ENCODE measurements at places on chromosomes 11 and 22. TPM values are rescaled to one million over a fixed set of nuclear protein-coding genes. Genes with fewer than 3 reads are reported as not detected.

GRCh38 chr11:45948356-45948755 lies 25.9 kb downstream of the LARGE2 start:
- H3K36me3 ChIP-seq, result peaks cover 8% of the 10 kb centered on the region
- H3K4me1 ChIP-seq, result peaks cover 23% of the 10 kb centered on the region
- H3K27me3 ChIP-seq, result no peaks in the 10 kb centered on the region

- no peak for DNase-seq
- H3K27ac ChIP-seq, result no peak overlapping the region
- H3K4me1 ChIP-seq, result no peaks in the 10 kb centered on the region
Measured at GRCh38 chr11:121282386-121282785, 10.2 kb upstream of the SC5D start.

DNA sequence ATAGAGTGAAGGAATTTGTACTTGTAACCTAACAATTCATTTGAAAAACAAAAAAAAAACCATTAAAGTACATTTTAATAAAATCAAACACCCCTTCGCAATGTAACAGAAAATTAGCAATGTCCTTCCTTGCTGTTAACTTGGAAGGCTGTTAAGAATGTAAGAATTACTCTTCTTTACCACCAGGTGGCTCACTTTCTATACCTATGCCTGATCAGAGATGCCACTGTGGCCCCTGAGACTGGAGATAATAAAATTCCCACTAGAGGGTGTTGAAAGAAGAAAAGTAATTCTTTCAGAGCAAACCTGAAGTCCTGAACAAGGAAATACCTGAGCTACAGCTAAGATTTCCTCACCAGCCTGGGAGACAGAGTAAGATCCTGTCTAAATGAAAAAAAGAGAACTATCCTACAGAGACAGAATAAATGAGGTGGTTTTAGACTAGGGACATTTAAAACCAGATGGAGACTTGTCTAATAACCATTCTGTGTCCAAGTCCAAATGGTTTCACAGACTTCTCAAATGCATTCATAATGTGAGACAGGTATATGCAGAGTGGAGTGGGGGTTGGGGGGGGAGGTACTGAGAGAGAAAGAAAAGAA lies 1089.3 kb downstream of the FAM181B start:
- peaks cover 4% of the 10 kb centered on the region for H3K4me1 ChIP-seq
- peaks cover 53% of the 10 kb centered on the region for H3K27me3 ChIP-seq
- DNase-seq, result peak; percentile 6
- H3K4me3 ChIP-seq, result no peak overlapping the region
- no peak overlapping the region for H3K27ac ChIP-seq

DNA sequence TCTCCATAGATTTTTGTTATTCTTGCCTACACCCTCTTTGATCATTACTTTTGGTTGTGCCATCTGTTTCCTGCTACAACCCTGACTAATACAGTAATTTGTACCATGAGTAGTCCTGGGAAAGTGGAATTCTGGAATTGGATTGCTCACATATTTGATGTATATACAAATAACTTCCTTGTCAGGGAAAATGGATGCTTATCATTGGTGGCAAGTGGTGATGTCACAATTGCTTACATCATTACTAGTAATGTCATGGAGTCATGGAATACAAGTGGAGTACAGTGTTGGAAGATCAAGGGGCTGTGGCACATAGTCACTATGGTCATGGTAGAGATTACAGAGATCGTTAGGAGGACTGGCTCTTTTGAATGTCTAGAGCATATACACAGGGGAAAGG lies 24.4 kb downstream of the AASDHPPT start:
- H3K4me3 ChIP-seq, result no peak overlapping the region
- H3K4me1 ChIP-seq, result no peaks in the 10 kb centered on the region
- H3K36me3 ChIP-seq, result peaks cover 15% of the 10 kb centered on the region
- DNase-seq, result no peak
- H3K27me3 ChIP-seq, result no peaks in the 10 kb centered on the region
- H3K27ac ChIP-seq, result no peak overlapping the region

DNA sequence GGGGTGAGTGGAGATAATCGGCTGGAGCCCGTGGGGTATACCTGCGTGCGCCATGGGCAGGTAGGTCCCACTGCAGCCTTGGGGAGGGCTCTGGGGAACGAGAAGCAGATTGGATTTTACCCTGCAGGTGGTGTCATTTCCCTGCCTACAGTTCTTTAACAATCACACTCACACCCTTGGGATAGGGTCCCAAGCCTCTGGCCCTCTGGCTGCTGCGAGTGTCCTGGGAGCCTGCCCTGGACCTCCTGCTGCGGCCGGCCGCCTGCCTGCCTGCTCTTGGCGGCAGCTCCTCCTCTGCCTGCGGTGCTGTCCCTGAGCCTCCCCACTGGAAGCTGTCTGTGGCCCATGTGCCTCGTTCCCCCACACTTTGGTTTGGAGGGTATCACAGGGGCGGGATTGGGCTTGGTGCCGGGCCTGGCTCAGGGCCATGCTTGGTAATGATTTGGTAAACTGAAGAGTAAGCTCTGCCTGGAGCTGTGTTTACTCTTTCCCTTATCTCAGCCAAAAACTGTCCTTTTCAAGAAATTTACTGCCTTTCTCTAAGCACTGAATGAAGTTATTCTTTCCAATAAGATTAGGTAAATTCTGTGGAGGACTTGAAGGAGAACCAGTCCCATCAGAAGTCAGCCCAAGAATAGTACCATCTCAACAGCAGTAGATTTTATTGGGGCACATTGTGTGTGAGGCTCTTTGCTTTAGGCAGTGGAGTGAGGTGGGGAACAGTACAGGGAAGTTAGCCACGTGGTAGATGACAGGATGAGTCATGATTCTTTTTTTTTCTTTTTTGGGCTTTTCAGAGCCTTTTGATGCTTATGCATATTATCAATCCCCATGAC lies 53.7 kb downstream of the TBC1D22A start:
- peaks cover 71% of the 10 kb centered on the region for H3K4me1 ChIP-seq
- H3K36me3 ChIP-seq, result peaks cover 24% of the 10 kb centered on the region
- DNase-seq, result no peak
- peak overlapping the region; percentile 85 for H3K27ac ChIP-seq
- peak overlapping the region; percentile 4 for H3K4me3 ChIP-seq

DNA sequence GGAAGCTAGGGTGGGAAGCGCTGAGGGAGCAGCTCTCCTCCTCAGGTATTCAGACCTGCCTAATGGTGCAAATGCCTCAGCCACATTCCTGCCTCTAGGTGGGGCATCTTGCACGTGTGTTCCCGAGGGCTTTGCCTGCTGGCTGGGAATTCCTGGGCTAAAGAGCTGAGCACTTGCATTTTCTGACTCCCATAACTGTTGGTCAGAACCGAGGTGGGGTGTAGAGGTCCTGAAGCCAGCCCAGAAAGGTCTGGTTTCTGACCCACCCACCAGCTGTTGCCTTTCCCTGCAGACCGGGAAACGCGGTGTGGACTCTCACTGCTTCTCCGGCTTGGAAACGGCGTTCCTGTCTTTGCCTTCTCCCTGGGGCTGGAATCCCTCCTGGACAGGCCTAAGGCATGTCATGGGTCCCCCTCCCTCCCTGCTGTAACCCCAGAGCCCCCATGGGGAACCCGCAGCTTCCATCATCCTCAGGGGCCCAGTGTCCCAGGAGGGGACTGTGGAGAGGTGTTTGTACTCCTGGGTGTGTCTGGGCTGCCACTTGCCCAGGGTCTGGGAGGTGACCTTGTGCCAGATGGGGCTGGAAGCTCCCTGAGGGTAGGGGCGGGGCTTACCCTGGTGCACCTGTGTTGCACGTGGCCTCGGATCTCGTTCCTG lies 24.0 kb upstream of the SMIM38 start:
- peaks cover 7% of the 10 kb centered on the region for H3K36me3 ChIP-seq
- no peak overlapping the region for H3K27ac ChIP-seq
- H3K4me1 ChIP-seq, result peaks cover 18% of the 10 kb centered on the region
- no peaks in the 10 kb centered on the region for H3K27me3 ChIP-seq
- no peak overlapping the region for H3K4me3 ChIP-seq
- DNase-seq, result peak; percentile 57

GRCh38 chr11:129589190-129589860 lies 213.7 kb downstream of the BARX2 start:
- peaks cover 6% of the 10 kb centered on the region for H3K27me3 ChIP-seq
- H3K4me3 ChIP-seq, result no peak overlapping the region
- no peak for DNase-seq
- H3K27ac ChIP-seq, result no peak overlapping the region
- no peaks in the 10 kb centered on the region for H3K36me3 ChIP-seq
- no peaks in the 10 kb centered on the region for H3K4me1 ChIP-seq

GRCh38 chr11:30778596-30778995 lies 192.4 kb upstream of the MPPED2 start:
- no peak for DNase-seq
- no peak overlapping the region for H3K4me3 ChIP-seq
- no peaks in the 10 kb centered on the region for H3K27me3 ChIP-seq
- H3K27ac ChIP-seq, result no peak overlapping the region

GRCh38 chr11:8297781-8298440 lies 34.2 kb upstream of the LMO1 start:
- H3K27ac ChIP-seq, result no peak overlapping the region
- no peak for DNase-seq
- H3K36me3 ChIP-seq, result peaks cover 6% of the 10 kb centered on the region
- H3K4me1 ChIP-seq, result peaks cover 10% of the 10 kb centered on the region
- H3K4me3 ChIP-seq, result no peak overlapping the region

- peaks cover 4% of the 10 kb centered on the region for H3K27me3 ChIP-seq
- peak overlapping the region; percentile 64 for H3K27ac ChIP-seq
- DNase-seq, result no peak
- H3K36me3 ChIP-seq, result no peaks in the 10 kb centered on the region
- peaks cover 63% of the 10 kb centered on the region for H3K4me1 ChIP-seq
Measured at GRCh38 chr11:116990061-116990473, 108.2 kb downstream of the SIK3 start.

DNA sequence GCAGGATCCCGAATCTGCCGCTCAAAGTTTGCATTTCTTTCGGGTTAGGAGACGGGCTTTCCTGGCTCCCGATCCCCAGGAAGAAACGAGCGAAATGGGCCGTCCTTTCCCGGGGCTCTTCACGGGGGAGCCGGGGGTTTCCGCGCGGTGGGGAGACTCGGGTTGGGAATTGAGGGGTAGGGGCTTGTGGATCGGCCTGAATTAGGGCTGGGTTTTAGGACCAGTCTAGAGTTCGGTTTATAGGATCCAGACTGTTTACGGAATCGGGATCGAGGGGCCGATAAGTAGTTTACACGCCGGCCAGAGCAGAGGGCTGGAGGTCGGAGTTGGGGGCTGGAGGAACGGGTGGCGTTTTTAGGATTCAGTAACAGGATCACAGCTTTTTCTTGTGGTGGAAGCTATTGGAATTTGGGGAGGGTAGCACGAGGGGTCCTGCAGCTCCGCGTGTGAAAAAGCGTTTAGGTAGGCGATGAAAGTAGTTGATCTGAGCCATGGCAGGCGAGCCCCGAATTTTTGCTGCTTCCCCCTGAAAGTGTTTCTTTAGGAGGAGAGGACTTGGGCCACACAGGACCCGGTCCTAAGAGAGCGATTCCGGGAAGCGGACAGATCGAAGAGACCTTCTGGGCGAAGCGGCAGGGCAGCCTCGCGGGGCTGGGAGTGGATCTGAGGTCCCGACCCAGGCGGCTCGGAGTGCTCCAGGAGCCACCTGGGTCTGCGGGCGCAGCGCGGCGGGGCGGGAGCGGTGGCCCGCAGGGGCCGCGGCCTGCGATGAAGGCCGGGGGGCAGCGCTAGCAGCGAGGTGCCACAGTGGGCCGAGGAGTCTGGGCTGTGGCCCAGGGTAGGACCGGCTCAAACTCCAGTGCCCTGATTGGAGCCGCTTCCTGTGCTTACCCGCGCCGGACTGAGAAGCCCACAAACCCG lies 1.6 kb downstream of the PKNOX2 start:
- peak overlapping the region; percentile 98 for H3K4me3 ChIP-seq
- H3K36me3 ChIP-seq, result no peaks in the 10 kb centered on the region
- peak; percentile 30 for DNase-seq
- H3K27ac ChIP-seq, result peak overlapping the region; percentile 97
- H3K4me1 ChIP-seq, result peaks cover 79% of the 10 kb centered on the region

The POU2AF1 gene
- total RNA-seq, result not detected

The OR51E2 gene
- total RNA-seq, result not detected

The PRR33 gene
- total RNA-seq, result not detected

The TSKU gene
- total RNA-seq, result 28.3 TPM

The CFAP300 gene
- 6.4 TPM for total RNA-seq
